Stimulated activated CD8-positive, alpha-beta memory T cell treated with anti-CD3 and anti-CD28 coated beads, Interleukin-7, amount 100 ng/mL, for 24 hours (primary cell): ENCODE measurements at places on chromosomes 2 and 18.

GRCh38 chr2:113011108-113011507 lies 5.8 kb downstream of the IL36A start:
- no peak for DNase-seq

DNA sequence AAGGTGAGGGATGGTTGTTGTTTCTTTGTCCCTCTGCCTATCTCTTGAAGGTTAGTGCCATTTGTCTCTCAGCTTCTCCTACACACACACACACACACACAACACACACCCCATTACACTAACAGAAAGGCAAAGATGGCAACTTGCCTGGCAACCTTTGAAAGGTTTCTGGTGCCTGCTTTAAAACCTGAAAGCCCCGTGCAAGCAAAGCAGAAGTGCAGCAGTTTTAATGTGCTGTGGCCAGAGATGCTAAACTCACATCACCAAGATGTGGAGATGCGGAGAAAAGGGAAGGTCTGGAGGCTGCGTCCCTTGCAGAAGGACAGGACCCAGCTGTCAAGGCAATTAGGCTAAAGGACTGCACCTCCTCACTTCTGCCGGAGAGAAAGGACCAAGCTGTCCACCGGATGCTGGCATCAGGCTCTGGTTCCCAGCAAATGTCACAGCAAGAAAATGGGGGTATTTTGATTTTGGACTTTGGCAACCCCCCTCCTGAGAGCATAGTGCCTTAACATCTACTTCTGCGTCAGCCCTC lies 196.4 kb downstream of the ARL4C start:
- DNase-seq = no peak

- no peak for DNase-seq
Observed at GRCh38 chr2:152587187-152587947, 129.9 kb downstream of the PRPF40A start.

DNA sequence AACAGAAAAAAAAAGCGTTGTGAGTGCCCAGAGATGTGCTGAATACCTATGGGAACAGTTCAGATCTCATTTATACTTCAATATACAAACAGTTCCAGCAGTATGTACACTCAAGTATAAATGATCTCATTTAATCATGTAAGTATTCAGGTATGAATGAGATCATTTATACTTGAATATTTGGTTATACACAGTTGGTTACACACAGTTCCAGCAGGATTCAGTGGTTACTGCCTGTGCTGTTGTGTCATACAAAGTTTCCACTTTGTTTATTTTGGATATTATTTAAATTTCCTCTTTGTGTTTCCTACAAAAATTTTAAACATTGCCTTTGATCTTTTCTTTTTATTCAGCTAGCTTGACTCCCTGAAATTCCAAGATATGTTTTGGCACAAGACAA lies 293.5 kb upstream of the SLC39A10 start:
- DNase-seq = no peak
